Stimulated activated CD4-positive, alpha-beta T cell treated with anti-CD3 and anti-CD28 coated beads, Interleukin-15, amount 100 ng/mL, for 1 hour (primary cell): ENCODE measurements at places on chromosomes 4 and X.

GRCh38 chr4:9762823-9763475 lies 18.5 kb upstream of the DRD5 start:
- no peak for DNase-seq

DNA sequence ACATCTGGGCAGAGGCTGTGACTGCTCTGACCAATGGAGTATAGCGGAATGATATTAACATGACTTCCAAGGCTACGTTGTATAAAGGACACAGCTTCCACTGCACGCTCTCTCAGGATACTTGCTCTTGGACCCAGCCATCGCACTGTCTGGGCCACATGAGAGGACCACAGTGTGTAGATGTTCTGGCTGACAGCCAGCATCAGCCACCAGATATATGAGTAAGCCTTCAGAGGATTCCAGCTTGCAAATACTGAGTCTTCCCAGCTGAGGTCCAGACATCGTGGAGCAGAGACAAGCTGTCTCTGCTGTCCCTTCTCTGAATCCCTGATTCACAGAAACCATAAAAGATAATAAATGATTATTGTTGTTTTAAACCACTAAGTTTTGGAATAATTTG lies 146.8 kb upstream of the USP9X start:
- no peak for DNase-seq

- DNase-seq, result no peak
Measured at GRCh38 chr4:135941671-135942070, 1590.6 kb downstream of the PCDH18 start.

DNA sequence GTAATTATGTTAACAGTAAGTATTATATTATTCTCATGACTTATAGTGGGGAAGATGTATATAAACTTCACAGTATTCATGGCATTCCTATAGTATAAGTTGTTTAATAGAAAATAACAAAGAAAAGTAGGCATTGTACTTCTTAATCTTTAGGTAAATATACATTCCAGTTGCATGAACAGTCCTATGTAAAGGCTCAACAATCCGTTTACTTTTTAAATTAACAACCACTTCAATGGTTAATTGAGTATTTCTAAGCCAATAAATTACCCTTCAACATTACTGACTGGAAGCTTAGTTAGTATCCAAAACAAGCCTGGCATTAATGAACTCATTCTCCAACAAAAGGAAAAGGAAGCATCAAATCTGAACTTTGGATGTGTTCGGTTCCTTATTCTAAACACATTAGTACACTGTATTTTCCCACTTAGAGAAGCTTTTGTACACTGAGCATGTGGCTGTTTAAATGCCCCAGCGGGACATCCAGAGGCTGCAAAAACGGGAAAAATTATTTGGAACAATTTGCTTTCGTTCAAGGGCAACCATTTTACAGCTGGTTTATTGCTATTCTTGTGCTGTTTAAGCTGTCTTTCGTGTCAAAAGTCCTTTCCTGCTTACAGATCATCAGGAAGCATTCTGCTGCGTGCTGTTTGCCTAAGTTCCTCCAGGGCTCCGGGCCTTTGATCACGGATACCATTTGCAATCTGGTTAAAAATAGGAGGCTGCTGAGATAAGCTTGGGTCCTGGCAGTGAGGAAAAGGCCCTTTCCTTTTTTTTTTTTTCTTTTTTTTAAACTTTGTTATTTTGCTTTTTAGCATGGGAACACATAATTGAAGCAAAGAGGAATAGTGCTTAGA lies 460.3 kb downstream of the SPRY1 start:
- no peak for DNase-seq

DNA sequence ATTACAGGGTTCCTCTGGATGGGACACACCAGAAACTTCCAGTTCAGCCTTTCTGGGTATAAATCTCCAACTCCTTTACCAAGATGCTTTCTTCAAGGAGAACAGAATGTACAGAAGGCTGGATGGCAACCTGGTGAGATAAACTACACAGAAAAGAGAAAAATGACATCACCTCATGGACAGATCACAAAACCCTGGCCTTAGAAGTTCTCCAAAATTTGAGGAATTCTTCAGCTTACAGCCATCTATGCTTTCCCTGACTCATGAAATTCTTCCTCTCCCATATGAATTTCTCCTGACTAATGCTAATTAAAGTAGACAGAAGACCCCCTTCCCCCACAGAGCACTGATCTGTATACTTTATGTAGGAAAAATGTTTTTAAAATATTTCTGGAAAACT lies 345.4 kb downstream of the STIM2 start:
- DNase-seq, result no peak

- no peak for DNase-seq
Measured at GRCh38 chr4:177718514-177718913, 276.3 kb upstream of the AGA start.
